ENCODE measurements at places on chromosomes 5 and 9.

DNA sequence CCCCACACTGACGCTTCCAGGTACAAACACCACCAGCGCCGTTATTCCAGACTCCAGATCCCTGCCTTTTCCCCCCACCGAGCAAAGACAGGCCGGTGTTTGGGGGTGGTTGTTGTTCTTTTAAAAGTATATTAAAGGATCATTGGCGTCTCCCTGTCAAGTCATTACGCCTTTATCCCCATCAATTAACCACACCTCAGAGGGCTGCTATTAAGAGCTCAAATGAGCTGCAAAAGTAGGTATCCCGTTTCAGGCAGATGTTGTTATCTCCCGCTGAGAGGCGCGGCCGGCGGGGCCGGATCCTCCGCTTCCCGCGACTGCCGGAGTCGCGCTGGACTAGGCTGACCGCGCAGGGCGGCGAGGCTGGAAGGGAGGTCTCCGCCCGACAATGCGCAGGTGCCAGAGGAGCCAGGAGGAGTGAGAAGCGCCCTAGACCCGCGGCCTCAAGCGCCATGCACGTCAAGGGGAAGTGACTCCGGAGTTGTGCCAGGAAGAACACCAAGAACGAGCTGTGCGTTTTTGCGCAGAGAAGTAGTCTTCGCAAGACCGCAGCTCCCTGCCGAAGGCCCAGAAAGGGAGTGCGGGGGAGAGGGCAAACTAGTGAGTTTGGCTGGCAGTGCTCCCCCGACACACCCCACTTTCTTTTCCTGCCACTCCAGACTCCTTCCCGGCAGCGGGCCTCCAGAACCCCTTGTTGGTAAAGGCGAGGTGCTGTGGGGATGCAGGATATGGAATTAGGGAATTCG, 8.2 kb downstream of the NR2F1-AS1 start:
- DNase-seq: no peak

DNA sequence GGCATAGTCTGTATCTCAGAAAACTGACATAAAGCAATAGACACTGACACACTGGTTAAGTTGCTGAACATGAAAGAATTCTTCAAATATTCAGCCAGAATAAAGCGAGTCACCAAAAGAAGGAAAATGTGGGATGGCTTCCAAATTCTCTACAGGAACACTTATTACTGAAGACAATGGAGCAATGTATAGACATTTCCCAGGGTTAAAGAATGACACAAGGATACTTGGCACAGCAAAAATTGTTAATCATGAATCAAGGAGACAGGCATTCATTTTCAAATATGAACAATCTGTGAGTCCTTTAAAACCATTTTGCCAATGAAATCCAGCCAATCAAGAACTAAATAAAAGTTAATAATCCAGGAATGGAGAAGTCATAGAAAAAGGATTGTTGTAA, 92.5 kb downstream of the MTX3 start:
- DNase-seq: no peak

GRCh38 chr5:84274585-84275468, 109.9 kb downstream of the EDIL3 start:
- no peak for DNase-seq

DNA sequence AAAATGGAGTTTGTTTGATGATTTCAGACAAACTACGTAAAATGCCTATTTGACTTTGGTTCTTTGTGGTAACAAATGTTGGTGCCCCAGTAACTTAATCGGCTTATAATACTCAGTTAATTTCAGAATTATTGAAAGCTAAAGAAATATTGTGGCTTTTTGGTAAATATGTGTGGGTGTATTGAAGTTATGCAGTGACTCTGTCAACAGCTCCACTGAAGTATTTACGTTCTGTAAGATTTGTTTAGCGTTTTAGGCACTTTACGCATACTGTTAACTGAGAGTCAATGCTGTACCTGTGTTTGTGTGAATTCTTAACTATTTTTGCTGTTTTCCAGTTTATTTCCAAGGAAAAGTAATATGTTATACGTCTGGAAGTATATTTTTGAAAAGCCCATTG, 2.2 kb downstream of the RAD23B start:
- DNase-seq: no peak

DNA sequence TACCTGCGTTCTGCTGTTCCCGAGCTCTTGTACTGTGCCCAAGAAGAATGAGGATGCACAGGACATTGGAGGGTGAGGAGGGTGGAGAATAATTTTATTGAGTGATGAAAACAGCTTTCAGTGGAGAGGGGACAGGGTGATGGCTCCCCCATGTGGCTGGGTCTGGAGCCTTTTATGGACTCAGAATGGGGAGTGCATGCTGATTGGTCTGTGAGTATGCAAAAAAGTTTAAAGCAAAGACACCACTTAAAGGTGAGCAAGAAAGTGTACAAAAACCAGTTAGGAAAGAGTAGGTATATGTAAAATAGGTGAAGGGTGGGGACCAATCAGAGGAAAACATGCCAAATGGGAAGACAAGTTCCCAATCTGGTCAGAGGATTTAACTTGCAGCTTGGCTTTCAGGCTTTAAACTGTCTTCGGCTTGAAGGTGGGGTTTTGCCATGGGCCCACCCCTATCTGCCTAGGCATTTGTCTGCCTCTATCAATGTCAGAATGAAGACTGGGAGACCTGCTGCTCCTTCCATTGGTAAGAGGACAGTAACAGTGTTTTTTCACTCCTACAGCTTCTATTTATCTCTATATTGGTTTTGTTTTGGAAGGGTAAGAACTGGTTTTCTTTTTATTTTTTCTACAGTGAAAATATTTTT, 118.0 kb upstream of the RAI14 start:
- no peak for DNase-seq

DNA sequence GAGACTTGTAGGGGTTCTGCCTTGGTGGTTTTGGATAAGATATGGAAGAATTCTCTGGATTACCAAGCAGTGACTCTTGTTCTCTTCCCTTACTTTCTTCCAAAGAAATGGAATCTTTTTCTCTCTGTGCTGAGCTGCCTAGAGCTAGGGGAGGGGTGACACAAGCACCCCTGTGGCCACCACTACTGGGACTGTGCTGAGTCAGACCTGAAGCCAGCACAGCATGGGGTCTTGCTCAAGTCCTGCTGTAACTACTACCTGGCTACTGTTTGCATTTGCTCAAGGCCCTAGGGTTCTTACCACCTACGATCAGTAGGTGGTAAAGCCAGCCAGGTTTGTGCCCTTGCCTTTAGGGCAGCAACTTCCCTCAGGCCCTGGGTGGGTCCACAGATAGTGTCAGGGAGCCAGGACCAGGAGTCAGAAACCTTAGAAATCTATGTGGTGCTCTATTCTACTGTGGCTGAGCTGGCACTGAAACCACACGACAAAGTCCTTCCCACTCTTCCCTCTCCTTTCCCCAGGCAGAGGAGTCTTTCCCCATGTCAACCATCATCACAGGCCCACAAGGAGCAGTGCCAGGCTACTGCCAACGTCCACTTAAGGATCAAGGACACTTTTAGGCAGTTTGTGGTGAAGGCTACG, 53.8 kb downstream of the SREK1 start:
- no peak for DNase-seq

- DNase-seq: peak; percentile 64
These were observed 937 bp upstream of the HMGCR start for GRCh38 chr5:75335952-75336614.

- DNase-seq: no peak
These were observed 326.7 kb upstream of the GRAMD2B start for GRCh38 chr5:126096442-126097006.

DNA sequence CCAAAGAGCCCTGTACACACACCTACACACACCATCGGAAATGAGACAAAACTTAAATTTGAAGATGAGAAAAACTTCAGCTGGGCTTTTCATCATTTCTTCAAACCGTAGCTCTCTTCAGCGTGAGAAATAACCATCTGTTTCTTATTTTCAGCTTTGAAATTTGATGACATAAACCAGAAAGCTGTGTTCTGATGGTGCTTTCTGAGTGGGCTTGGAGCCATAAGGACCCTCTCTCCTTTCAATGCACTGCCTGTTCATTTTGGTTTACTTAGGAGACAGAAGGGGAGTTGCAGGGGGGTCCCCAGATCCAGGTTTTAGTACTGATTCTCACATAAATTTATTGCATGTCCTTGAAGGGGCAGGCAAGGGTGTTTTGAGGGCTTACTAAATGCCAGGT, 9.5 kb downstream of the FBXO10 start:
- DNase-seq: no peak

DNA sequence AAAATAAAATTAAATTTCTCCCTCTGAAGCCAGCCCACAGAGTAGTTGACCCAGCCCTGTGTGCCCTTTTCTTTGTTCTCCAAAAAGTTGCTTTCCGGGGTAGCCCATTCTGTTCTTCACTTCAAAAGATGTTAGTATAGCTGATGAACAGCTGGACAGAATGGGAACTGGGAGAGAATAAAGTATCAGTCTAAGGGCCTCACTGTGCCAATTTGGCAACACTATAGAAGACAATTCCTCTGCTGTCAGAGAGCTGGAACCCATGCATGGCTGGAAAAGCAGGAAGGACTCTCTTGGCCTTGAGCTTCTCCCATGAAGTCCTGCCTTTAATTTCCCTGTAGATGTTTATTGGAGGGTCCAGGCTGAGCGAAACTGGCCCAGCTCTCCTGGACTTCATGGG, 11.0 kb upstream of the TNFSF8 start:
- no peak for DNase-seq

DNA sequence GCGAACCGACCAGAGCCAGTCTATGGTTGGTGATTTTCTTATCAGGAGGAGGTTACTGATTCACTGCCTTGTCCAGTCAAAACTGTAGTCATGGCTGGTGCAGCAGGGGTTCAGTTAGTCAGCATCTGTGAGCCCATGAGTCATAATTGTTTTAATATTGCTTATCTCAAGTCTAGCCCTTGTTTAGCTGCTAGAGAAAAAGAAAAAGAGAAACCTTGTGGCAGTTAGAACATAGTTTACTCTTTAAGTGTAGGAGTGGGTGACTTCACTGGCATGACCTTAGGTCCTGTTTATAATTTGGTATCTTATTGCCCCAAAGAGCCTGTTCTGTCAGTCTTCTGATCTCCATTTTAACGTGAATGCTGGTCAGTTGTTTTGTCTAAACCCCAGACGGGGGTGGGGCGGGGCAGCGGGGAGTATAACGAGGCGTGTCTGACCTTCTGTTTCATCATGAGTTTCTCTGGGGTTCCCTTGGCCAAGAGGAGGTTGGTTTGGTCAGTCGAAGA, 76.9 kb upstream of the NFIL3 start:
- peak; percentile 33 for DNase-seq

DNA sequence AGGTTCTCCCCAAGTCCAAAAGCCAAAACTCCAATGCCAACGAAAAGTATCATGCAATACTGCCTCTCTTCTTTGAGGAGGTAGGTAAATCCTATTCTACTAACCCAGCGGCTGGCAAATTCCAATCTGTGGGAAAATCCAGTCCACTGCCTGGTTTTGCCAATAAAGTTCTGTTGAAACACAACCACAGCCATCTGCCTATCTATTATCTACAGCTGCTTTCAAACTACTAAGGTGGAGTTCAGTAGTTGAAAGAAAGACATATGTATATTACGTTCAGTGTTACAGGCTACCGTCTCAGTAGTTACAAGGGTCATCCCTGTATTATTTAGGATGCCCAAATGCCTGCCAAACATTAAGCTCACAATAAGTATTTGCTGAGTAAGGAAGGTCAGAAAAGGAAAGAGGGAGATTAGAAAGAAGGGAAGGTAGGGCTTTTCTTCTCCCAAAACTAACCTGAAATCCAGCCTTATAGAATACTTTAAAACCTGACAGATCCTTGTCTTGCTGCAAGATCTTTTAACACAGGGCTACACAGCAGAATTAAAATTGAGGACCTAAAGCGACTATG, 16.2 kb downstream of the ARL15 start:
- DNase-seq: no peak

- no peak for DNase-seq
These were observed 143.7 kb downstream of the C5orf15 start for GRCh38 chr5:133824661-133825254.

DNA sequence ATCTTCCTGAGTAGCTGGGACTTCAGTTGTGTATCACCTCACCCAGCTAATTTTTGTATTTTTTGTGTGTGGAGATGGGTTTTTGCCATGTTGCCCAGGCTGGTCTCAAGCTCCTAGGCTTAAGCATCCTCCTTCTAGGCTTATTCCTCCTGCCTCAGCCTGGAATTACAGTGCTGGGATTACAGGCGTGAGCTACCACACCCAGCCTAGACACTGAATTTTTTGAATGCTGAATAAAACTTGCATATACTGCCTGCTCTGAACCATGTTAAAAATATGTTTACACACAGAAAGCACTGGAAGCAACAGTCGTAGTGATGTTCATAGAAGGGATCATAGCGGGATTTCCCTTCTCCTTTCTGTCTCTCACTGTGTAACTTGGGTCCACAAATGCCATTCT, 121.3 kb upstream of the ICE1 start:
- no peak for DNase-seq

DNA sequence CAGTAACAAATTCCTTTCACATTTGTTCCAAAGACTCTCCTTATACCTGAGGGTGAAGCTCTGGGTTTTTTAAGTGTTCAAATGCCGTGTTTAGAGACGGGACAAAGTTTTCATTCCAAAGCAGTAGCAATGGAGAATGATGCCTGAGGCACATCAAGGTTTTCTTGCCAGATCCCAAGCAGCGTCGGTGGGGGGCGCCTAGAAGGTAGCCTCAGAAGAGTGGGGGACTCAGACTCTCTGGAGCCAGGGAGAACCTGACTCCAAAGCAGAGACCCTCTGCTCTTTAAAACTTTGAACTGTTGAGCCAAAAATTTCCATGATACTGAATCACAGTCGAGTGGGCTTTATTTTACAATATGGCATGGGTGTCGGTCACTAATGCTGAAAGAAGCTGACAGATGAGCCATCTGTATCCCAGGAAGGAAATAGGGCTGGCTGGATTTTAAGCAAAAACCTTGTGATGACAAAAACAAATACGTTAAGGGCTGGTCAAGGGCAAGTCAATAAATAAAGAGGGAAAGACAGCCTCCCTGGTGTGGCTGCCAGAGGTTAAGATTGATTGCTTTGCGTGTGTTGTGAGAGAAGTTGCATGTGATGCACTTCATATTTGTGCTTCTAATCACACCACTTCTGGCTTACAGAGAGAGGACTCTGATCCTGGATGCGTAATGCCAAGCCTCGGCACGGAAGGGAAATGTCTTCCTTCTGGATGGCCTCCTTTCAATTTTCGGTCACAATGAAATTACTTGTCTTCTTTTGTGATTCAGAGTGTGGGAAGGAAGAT, 161.1 kb upstream of the EFNA5 start:
- DNase-seq: no peak

DNA sequence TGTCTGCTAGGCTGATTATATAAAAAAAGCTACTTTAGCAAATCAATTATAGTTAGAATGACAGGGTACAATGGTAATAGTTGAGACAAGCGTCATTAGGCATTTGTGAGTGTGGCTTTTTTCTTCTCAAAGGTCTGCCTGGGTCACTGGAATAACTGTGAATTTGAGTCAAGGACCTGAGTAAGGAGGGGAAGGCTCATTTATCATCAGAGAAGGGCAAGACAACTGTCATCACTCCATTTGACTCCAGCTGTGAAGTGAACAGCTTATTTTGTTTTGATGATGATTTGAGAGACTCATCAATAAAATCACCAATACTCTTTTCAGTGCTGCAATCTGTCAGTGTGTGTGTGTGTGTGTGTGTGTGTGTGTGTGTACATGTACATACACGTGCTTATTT, 118.6 kb downstream of the MAT2B start:
- DNase-seq: no peak

All from epithelial cell of prostate (primary cell).